ENCODE measurements at places on chromosomes 1 and 21.

GRCh38 chr1:182698971-182699370 is 14.6 kb upstream of the RGS8 start:
- no peak for DNase-seq

DNA sequence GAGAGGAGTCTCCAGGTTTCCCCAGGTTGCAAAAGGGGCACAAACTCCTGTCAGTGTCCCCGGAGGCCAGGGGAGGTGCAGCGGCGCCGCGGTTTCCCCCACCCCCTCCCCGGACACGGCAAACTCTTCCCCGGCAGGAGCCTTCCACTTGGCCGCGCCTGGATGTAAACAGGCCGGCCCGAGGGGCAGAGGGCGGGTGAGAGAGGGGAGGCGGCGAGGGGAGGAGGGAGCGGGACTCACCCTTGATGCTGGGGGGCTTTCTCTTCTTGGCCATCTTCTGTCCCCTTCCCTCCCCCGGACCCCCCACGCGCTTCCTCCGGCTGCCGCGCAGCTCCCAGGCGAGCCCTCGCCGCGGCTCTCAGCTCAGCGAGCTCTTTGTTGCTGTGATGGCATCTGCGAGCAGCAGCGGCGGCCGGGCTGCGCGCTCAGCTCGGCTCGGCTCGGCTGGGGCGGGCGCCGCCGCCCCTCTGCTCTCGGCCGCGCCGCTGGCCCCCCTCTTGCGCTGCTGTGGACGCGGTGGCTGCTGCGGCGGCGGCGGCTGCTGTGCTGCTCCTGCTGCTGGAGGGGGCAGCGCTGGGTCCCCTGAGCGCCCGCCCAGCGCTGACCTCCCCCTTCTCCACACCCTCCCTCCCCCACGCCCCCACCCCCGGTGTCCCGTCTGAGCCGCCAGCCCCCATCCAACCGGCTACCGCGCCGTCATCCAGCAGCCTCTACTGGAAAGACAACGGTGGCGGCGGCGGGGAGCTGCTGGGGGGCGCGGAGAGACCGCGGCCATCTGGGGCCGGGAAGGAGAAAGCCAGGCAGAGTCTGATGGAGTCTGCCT is 4.9 kb upstream of the SLC44A5 start:
- DNase-seq, result no peak

DNA sequence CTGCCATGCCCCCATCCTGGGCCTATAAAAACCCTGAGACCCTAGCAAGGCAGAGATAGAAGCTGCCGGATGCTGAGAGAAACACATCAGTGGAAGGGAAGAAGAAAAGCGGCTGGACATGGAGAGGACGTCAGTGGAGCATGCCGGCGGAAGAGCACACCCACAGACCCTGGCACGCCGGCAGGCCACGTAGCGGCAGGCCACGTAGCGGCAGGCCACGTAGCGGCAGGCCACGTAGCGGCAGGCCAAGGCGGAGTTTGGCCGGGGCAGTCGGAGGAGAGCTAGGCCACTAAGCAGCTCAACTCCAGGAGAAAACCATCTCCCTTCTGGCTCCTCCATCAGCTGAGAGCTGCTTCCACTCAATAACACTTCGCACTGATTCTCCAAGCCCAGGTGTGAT is 35.1 kb downstream of the LRRC3 start:
- no peak for DNase-seq

DNA sequence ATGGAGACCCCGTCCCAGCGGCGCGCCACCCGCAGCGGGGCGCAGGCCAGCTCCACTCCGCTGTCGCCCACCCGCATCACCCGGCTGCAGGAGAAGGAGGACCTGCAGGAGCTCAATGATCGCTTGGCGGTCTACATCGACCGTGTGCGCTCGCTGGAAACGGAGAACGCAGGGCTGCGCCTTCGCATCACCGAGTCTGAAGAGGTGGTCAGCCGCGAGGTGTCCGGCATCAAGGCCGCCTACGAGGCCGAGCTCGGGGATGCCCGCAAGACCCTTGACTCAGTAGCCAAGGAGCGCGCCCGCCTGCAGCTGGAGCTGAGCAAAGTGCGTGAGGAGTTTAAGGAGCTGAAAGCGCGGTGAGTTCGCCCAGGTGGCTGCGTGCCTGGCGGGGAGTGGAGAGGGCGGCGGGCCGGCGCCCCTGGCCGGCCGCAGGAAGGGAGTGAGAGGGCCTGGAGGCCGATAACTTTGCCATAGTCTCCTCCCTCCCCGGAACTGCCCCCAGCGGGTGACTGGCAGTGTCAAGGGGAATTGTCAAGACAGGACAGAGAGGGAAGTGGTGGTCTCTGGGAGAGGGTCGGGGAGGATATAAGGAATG is 505 bp downstream of the LMNA start:
- no peak for DNase-seq

- no peak for DNase-seq
These were observed 74.1 kb downstream of the PRDM2 start for GRCh38 chr1:13774121-13774520.

- no peak for DNase-seq
These were observed 18.5 kb upstream of the SLC25A34 start for GRCh38 chr1:15717418-15718125.

DNA sequence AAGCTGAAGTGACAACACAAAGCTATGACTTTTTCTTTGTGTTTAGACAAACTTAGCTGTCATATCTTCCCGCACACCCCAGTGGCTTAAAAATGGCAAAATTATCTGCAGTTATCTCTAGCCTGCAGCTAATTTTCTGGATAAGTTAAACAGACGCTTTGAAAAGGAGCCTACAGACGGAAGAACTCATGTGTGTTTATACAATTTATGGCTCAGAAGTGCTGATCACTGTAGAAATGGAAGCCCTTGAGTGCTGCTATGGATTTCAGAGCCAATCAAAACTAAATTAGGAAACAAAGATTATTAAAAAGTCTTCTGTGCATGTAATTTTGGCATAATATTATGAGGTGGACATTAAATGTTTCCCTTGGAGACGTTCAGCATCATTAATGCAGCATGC is 11.6 kb downstream of the NTNG1 start:
- no peak for DNase-seq

DNA sequence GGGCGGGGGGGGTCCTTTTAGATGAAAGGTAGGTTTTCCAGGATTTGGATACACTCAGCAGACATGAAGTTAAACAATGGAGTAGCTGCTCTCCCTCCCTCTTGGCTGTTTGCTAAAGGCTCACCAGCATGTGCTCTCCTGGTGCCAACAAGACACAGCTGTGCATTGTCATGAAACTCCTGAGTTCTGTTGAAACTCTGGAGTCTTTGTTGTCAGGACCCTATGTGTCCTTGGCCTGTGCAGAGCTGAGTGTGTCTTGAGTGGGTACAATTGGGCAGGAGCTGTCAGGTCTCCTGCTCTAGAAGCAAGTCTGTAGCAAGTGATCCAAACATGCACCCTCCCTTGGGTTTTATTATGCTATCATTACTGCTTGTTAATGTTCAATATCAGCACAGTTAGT is 12.7 kb downstream of the TBX19 start:
- no peak for DNase-seq

GRCh38 chr1:219927956-219928790 is at the start of gene SLC30A10:
Gene SLC30A10 (minus strand): TSS chr1:219928557. CDS start chr1:219928440, 117 bp downstream.
- DNase-seq, result no peak

DNA sequence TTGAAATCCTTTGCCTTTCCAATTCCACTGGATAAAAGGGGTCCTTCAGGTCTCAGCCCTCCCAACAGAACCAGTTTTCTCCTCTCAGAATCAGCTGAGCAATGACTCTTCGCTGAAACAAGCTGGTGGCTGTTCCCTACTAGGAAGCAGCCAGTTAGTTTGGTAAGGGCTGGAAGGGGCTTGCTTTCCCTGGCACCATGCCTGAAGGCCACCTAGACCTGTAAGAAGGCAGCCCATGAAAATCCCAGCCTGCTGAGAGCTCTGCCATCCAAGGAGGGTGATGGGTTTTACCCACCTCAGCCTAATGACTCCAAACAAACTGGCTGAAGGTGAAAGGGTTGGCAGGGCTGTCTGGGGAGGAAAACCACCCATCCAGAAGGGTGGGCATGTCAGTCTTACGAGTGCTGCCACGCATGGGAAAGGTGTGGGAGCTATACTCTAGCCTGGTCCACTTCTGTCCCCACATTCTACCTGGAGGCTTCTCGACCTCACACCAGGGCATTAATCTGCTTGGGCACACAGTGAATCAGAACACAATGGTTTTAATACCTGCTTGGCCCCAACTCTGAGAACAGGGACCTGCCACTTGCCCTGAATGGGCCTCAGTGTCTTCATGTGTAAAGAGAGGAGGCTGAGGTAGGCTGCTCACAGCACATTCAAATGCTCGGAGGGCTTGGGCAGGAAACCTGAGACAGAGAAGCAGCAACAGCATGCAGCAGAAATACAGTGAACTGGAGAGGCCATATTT is 53.0 kb downstream of the CD46 start:
- peak; percentile 59 for DNase-seq

DNA sequence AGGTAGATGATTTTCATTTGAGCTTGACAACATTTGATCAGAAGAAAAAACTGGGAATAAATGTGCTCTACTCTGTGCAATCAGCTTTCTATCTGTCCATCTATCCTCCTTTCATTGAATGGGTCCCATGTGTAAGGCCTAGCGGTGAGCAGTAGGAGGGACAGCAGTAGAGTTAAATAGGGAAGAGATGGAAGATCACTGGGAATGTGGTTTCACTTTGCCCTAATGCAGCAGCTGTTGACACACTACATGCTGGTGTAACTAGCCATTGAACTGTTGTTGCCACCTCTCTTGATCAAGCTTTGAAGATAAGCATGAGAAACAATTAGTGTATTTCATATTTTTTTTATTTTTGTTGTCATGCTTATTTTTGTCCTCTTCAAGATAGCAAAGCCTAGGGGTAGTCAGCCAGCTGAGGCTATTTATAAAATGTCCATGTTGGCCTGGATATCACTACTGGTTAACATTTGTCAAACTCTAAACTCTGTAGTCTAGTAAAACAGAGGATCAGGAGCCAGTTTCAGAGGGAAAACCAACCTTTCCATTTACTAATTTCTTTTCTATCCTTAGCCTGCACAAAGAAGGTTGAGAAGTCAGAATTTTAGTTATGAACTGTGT is 41.9 kb downstream of the CACNA1E start:
- DNase-seq, result no peak

- DNase-seq, result no peak
These were observed 37.2 kb downstream of the WNT4 start for GRCh38 chr1:22105611-22106207.

- no peak for DNase-seq
These were observed 184.0 kb downstream of the MIS18A start for GRCh38 chr21:32094804-32095203.

DNA sequence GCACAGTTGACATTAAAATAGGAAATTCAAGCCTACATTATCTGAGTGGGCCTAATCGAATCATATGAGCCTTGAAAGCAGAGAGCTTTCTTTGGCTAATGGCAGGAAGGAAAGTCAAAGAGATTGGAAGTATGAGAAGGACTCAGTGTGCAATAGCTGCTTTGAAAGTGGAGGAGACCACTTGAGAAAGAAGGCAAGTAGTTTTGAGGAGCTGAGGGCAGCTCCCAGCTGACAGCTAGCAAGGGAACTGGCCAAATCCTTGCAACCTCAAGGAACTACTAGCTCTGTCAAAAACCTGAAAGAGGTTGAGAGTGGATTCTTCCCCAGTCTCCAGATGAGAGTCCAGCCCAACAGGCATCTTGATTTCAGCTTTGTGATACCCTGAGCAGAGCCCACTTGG is 149.0 kb upstream of the CACYBP start:
- DNase-seq, result no peak

- DNase-seq, result no peak
These were observed 88.3 kb downstream of the TPR start for GRCh38 chr1:186286615-186287315.

DNA sequence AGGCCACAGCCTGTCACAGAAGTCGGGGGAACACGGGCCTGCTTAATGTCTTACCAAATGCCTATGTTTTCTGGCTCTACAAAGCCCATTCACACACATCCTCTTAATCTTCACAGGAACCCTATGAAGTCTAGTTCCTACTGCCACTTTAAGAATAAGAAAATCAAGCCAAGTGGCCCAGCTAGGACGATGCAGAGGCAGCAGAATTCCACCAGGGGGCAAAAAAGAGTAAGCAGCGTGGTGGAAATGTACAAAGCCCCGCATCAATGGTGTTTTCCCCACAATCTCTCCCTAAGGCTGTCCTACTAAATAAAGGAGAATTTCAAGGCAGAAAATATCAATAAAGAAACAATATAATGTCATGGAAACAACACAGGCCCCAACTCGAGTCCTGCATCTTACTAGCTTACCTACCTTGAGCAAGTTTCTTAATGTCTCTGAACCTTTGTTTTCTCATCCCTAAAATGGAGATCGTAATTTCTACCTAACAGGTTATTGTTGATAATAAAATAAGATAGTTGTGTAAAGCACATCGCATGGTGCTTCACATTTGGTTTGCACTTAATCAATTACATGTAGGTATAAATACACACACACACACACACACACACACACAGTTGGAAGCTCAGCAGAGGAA is 21.4 kb downstream of the SEC16B start:
- DNase-seq, result no peak

GRCh38 chr1:90730243-90731022 is 13.3 kb upstream of the BARHL2 start:
- DNase-seq, result no peak

- DNase-seq, result no peak
These were observed 15.6 kb upstream of the FMOD start for GRCh38 chr1:203366476-203366875.

GRCh38 chr1:203676455-203676854 is 49.8 kb downstream of the ATP2B4 start:
- DNase-seq, result no peak

DNA sequence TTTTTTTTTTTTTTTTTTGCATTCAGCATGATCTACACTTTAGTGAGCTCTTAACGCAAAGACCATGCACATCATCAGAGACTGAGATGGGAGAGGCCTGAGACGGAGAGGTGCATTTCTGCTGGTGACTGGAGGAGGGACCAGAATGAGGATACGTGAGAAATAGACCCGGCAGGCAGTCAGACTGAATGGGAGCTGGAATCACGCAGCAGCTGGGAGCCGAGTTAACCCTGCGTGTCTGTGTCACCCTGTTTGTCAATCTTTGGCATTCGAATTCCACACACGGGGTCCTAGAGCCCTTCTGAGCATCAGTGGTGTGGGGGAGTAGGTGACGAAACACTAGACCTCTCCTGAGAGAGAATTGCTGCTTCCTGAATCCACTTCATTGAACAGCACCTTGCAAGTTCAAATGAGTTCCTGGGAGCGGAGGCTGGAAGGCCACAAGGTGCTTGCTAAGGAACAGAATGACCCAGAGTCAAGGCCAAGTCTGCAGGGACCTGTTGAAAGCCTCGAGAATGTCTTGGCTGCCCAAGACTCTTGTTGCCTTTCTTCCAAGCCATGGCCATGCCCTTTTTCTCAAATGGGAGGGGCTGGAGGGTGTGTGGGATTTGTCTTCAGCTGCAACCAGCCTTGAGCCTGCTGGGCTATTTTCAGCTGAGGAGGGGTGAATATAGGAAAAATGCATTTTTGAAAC is 123.3 kb downstream of the CNIH3 start:
- no peak for DNase-seq

GRCh38 chr1:59672851-59673572 is 141.7 kb upstream of the HOOK1 start:
- no peak for DNase-seq
